Left renal cortex interstitium (tissue), 4 donors: ENCODE measurements at places on chromosomes 1 and 21.

- no peak for DNase-seq
Measured at GRCh38 chr21:39095681-39096080, 87.6 kb downstream of the PSMG1 start.

- DNase-seq, result no peak
Measured at GRCh38 chr1:234662148-234662547, 52.2 kb upstream of the IRF2BP2 start.

GRCh38 chr21:34520764-34521508 lies 8.9 kb upstream of the KCNE1 start:
- no peak for DNase-seq

DNA sequence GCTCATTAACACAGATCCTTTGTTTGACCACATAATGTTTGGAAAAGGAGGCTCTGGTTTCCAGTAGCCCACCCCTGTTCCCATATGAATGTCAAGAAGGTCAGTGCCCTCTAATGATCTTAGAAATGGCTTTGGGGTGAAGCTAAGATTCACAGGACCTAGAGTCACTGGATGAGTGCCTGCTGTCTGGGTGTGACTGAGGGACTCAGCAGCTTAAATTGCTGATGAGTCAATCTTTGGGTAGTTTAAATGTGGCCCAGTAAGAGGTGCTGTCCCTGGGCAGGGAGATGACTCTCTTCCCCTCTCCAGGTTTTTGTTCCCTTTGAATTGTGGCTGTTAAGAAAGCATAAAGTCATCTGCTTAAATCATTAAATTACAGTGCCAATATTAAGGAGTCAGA lies 50.6 kb downstream of the L1TD1 start:
- no peak for DNase-seq

DNA sequence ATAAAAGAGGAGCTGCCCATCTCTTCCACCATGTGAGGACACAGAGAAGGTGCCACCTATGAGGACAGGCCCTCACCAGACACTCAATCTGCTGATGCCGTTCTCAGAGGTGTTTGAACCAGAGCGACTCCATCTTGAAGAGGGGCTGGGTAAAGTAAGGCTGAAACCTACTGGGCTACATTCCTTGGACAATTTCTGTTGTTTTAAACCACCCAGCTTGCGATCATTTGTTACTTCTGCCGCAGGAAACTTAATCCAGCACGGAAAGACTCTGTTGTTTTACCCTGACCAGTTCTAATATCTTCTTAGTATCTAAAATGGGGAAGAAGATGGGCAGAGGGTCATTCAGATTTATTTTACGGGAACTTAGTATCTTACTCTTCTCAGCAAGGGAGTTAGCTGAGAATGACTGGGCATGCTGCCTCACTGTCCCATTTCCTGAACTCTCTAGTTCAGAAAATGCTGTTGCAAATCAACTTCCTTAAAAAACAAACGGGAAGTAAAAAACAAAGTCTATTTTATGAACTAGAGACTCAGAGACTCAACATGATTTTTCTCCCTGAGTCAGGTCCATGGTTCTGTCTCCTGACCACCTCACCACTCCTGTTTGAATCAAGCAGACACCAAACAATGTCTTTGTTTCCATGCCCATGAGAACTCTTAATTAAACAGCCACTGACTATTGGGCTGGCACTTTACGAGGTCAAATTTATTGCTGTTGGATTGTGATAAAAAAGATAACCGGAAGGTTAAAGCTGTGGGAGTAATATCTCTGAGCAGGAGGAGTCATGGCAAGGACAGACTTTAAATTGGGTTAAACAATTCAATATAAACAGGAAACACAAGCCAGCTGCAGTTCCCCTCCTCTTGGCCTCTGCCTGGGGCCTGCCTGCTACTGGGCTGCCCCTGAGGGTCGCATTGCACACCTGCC lies 23.8 kb upstream of the IFNAR1 start:
- DNase-seq, result no peak

- DNase-seq, result no peak
Measured at GRCh38 chr1:219533280-219533679, 79.6 kb downstream of the ZC3H11B start.
